ENCODE measurements at places on chromosomes 7 and 10.

DNA sequence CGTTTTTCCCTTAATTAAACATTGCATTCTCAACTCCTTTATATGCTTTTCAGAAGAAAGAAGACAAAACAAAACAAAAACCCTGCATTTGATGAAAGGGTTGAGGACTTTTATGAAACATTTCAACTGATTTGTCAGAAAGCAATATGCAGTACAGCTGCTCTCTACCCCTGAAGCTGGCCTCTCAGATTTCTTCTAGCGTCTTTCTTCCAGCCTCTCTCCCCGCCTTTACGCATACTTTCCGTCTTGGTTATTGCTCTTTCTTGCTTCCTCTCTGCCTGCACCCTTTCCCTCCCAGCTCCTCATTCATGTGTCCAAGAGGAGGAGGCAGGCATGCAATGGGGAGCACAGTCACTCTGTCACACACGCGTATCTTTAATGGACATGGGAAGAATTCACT, 91.0 kb upstream of the COL1A2 start:
- no peak for DNase-seq

DNA sequence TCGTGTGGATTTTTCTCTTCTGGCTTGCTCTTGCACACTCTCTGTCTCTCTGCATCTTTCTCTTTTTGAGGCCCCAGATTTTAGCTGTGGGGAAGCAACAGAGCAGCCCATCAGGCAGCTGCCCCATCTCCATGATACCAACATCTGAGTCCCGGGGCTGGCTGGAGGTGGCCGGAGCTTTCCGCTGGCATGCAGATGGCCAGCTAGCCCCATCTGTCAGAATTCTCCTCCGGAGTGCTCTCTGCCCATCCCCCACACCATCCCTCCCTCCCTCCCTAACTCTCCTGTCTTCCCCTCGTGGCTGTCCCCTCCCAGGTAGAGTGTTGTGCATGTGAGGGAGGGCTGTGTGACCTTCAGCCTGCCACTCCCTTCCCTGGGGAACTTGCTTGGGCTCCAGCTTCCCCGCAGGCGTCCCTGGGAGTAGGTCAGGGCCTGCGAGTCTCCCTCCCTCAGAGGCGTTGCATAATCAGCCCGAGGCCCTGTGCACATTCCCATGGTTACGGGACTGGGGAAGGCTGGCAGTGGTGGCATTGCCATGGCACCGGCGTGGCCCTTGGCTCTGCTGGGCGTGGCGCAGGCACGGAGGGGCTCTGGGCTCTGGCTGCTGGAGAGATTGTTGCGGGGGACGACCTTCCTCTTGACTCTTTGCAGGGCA, 24.7 kb downstream of the GHRHR start:
- no peak for DNase-seq

GRCh38 chr10:28903063-28903462, 225.7 kb downstream of the BAMBI start:
- no peak for DNase-seq

- no peak for DNase-seq
Observed at GRCh38 chr7:36336390-36336789, 53.3 kb upstream of the ANLN start.

GRCh38 chr10:50362547-50363125, 111.3 kb upstream of the ASAH2 start:
- DNase-seq: no peak

DNA sequence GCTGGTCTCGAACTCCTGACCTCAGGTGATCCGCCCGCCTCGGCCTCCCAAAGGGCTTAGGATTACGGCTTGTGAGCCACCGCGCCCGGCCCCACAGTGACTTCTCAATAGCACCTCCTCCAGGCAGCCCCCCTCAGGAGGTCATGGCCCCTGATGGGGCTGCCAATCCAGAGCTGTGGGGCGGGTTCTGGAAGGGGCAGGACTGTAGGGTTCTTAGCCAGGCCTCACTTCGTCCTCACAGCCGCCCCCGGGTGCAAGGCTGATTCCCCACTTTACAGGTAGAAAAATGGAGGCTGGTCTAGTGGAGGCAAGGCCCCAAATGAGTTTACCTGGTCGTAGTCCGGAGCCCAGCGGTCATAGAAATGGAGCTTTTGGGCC, 638 bp downstream of the METTL27 start:
- no peak for DNase-seq

- peak; percentile 79 for DNase-seq
Observed at GRCh38 chr10:119541459-119542356, 811 bp downstream of the RGS10 start.

GRCh38 chr7:108071551-108071950, 58.6 kb downstream of the LAMB4 start:
- DNase-seq: no peak

DNA sequence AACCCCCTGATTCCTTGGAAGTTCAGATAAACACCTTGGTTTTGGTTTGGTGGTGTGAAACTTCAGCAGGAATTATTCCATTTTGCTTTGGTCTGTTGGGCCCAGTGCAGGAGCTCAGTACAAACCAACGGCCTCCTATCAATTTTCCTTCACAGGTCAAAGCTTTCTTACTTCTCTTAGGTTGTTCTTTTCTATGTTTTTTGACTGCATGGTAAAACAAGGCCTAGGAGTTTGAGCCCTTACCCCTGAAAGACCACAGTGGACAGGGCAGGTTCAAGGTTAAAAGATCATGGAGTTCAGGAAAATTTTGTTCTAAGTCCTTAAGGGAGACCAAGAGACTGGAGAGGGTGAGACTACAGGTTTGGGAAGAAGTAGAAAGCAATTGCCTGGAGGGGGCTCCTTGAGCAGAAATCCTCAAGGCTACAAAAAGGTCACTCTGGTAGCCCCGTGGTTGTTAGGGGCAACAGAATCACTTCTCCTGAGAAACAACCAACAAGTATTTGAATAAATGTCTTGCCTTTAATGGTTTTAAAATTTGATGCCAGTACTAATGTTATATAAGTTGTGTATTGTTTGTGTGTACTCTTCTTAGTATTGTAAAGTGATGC, 40.9 kb upstream of the FHIP2A start:
- DNase-seq: no peak

GRCh38 chr7:46811529-46811928, 770.4 kb downstream of the TNS3 start:
- DNase-seq: no peak

DNA sequence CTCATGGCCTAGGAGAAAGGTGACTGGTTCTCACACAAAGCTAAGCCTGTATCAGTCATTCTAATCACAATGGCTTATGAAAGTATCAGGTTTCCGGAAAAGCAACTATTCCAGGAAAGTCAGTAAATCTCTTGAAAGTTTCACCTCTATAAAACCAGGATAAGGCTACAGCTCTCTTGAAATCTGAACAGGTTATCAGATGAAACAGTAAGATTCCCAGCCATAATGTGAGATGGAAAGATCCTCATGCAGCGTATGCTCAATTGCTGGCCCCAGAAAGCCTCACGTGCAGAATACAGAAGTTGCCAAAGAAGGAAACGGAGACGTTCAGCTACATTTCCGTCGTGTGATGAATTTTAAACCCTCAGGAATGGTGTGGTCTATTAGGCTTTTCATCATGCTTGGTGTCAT, 90.0 kb downstream of the PFKFB3 start:
- DNase-seq: no peak

DNA sequence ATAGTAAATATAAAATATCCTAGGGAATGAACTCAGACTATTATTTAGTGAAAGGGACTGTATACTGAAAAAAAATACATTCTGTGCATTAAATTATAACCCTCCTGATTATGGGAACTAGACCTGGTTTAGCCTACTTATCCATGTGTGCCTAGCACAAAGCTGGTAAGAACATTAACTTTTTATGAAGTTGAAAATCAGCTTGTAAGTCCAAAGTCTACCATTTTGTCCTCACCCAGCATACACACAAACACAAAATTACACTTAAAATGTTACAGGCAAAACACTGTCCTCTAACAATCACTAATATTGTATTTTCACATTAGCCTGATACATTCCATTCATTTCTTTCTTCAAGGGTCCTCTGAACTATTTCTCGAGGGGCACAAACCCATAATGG, 19.9 kb upstream of the NEBL start:
- no peak for DNase-seq

DNA sequence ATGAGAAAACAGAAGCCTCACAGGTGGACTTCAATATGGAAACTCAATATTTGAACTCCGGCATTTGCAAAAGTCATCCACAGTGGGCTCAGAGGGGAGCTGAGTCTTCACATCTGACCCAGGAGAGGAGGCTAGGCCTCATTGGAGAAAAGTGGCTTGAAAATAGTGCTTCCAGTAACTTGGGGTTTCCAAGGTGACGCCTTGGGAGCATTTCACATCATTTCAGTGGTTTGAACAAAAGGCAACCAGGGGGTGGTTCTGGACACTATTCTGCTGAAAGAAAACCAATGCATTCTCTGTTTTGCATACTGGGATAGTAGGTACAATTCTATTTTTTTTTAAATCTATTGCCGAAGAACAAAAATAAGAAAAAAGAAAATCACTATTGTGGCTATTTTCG, 599.2 kb upstream of the POM121L12 start:
- no peak for DNase-seq

- DNase-seq: no peak
Observed at GRCh38 chr7:150307904-150308303, 15.3 kb upstream of the LRRC61 start.

DNA sequence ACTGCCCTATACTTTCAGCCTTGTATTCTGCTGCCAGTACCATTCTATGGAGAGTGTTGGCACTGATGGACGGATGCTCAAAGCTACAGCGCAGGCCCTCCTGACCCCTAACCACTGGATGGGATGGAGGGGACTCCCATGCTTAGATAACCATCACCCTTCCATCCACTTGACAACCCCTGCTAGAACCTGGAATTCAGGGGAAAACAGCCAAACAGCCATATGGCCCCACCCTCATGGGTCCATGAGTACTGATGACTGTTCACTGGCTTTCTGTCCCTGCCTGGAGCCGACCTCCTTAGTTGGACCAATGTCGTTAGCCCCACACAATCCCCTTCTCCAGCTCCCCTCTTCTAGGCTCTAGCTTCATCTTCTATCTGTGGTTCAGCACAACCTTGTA, 16.2 kb downstream of the DUSP5 start:
- no peak for DNase-seq

DNA sequence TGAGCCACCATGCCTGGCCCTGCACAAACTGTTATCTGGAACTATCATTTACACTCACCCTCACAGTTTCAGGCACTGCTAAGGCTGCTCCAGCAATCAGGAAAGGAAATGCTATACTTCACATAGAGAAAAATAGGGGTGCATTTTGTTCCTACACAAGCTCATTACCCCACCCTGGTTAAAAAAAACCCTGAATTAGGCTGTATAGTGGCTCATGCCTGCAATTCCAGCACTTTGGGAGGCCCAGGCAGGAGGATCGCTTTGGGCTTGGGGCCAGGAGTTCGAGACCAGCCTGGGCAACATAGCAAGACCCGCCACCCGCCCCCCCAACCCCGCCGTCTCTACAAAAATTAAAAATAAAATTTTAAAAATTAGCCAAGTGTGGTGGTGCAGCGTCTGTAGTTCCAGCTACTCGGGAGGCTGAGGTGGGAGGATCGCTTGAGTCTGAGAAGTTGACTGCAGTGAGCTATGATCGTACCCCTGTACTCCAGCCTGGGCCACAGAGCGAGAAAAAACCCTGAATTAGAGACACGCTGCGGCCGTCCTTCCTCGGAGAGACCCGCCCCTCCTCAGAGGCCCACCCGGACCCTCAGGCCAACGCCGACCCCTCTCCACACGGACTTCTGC, 539 bp downstream of the PTCD1 start:
- DNase-seq: no peak

DNA sequence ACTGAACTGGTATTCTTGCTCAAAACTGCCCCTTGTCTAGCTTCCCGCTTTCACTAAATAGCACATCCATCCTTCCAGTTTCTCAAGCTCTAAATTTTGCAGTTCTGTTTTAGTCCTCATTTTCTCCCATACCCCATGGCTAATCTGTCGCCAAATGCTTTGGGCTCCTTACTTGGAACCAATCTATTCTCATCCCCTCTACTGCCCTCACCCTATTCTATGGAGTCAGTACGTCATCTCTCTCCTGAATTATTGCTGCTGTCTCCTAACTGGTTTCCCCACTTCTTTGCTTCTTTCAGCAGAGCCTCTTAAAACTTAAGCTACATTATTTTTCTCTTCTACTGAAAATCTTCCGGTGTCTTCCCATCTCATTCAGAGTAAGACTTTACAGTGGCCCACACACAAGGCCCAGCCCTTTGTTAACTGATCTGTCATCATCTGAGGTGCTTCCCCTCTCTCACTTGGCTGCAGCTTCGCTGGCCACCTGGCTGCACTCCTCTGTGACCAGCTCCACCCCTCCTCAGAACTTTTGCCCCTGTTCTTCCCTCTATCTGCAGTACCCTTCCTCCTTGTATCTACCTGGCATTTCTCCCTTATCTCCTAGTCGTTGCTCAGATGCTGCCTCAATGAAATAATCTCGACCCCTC, 9.9 kb downstream of the STARD3NL start:
- DNase-seq: no peak

- no peak for DNase-seq
Observed at GRCh38 chr7:98286093-98286539, 4.6 kb downstream of the BRI3 start.

- DNase-seq: no peak
Observed at GRCh38 chr10:116742367-116743265, at the start of gene HSPA12A. TSS of gene HSPA12A (minus strand) at chr10:116742566. CDS start at chr10:116742469, 97 bp downstream.

- no peak for DNase-seq
Observed at GRCh38 chr10:74292871-74293427, 141.9 kb downstream of the ADK start.

GRCh38 chr7:16730937-16731336, 22.6 kb upstream of the TSPAN13 start:
- DNase-seq: no peak

GRCh38 chr10:132654708-132655661, 117.4 kb downstream of the INPP5A start:
- DNase-seq: no peak

DNA sequence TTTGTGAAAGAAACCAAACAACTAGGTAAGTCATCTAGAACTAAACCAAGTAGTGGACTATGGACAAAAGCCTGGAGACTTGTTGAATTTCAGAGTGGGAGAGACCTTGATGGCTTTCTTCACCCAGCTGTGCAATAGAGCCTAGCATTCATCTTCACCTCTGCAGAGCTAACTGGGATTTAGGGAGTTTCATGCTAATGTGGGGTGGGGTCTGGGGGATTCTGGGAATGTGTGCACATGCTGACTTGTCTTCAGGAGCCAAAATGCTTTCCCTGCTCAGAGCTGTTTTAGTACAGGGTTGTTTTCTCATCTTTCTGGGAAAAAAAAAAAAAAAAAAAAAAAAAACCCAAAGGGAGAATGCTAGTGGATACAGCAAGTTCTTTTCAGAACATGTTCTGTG, 81.3 kb upstream of the ARHGAP21 start:
- DNase-seq: no peak

GRCh38 chr10:74373059-74373458, 222.0 kb downstream of the ADK start:
- DNase-seq: no peak

DNA sequence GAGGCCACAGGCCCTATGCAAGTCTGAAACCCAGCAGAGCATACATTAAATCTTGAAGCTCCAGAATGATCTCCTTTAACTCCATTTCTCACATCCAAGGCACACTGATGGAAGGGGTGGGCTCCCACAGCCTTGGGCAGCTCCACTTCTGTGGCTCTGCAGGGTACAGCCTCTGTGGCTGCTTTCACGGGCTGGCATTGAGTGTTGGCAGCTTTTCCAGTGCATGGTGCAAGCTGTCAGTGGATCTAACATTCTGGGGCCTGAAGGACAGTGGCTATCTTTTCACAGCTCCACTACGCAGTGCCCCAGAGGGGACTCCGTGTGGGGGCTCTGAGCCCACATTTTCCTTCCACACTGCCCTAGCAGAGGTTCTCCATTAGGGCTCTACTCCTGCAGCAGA, 265.7 kb upstream of the MAGI2 start:
- DNase-seq: no peak
